ENCODE measurements at places on chromosomes 2 and 18. TPM values are rescaled to one million over a fixed set of nuclear protein-coding genes. Genes with fewer than 3 reads are reported as not detected.
A peak's percentile ranks its signal among the peaks of the same experiment; 100 is the strongest.

Gene ZDBF2
- polyA plus RNA-seq = 0.90 TPM

Gene CYP27A1
- 43.3 TPM for polyA plus RNA-seq

Gene CFAP65
- polyA plus RNA-seq = 0.73 TPM

Gene CCBE1
- 1.8 TPM for polyA plus RNA-seq

Gene SERPINB3
- 0.37 TPM for polyA plus RNA-seq

GRCh38 chr2:44906972-44907371, 34.5 kb upstream of the SIX3 start:
- DNase-seq = no peak
- no peaks in the 10 kb centered on the region for H3K27me3 ChIP-seq
- no peaks in the 10 kb centered on the region for H3K4me1 ChIP-seq
- no peak overlapping the region for H3K27ac ChIP-seq
- no peak overlapping the region for H3K4me3 ChIP-seq

- H3K4me1 ChIP-seq = no peaks in the 10 kb centered on the region
- H3K36me3 ChIP-seq = no peaks in the 10 kb centered on the region
- DNase-seq = no peak
- no peak overlapping the region for H3K4me3 ChIP-seq
Measured at GRCh38 chr2:140918426-140918825, 1212.4 kb downstream of the LRP1B start.

DNA sequence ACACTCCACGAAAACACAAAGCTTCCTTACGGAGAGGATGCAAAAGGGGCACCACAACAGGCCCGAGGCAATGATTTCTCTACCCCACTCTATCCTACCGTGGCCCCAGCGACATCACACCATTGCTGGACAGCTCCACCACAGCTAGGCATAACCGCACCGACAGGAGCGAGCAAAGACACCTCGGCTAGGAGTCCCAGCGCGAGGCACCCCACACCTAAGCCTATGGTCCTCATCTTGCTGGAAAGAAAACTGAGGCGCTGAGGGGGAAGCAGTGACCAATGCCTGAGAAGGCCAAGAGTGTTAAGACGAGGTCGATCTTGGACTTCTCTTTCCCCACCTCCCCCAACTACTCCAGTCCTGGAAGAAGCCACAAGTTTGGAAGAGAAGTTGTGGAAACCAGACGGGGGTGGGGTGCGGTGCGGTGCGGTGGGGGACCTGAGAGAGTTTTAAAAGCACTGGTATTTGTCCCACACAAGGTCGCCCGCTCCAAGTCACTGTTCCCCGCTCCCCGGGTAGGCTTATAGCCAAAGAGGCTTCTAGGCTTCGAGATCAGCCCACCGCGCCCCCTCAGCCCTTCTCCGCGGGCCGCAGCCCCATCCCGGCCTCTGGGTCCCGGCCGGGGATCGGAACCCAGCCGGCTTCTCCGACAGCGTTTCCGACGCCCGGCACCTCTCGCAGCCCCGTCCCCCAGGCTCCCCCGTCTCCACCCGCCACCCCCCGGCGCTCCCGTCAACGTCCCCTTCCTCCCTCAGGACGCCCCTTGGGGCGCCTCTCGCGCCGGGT, 766 bp downstream of the PDE6D start:
- no peaks in the 10 kb centered on the region for H3K27me3 ChIP-seq
- H3K4me3 ChIP-seq = peak overlapping the region; percentile 98
- peak; percentile 68 for DNase-seq
- H3K27ac ChIP-seq = no peak overlapping the region
- H3K4me1 ChIP-seq = no peaks in the 10 kb centered on the region

DNA sequence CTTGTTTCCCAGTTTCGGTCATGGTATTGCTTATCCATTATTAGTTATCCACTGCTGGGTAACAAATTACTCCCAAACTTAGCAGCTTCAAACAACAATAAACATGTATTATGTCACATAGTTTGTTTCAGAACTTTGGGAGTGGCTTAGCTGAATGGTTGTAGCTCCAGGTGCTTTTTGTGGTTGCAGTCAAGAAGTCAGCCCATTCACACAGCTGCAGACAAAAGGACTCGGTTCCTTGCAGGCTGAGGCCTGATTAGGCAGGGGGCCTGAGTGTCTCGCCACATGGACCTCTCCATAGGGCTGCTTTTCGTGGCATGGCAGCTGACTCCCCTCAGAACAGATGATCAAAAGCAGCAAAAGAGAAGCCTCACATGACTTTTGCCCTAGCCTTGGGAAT, 58.2 kb upstream of the ITGA4 start:
- H3K4me1 ChIP-seq = no peaks in the 10 kb centered on the region
- H3K36me3 ChIP-seq = no peaks in the 10 kb centered on the region
- DNase-seq = no peak
- H3K4me3 ChIP-seq = no peak overlapping the region

DNA sequence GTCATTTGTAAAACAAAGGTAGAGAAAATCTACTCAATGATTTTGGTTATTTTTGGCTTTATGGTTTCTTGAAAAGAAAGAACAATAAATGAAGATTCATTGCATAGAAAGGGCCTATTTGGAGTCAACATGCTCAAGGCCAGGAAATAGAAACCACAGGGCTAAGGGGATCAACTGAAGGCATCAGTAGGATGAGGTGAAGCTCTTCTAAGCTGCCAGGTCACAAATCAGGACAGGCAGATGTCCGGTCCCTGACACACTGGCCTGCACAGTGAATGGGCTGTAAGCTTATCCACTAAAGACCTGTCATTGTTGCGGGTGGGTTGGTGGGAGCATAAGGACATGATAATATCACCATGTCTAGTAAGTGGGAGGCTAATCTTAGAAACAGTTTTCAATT, 31.6 kb upstream of the RNF138 start:
- H3K4me1 ChIP-seq = no peaks in the 10 kb centered on the region
- no peak overlapping the region for H3K27ac ChIP-seq
- H3K36me3 ChIP-seq = no peaks in the 10 kb centered on the region
- H3K4me3 ChIP-seq = no peak overlapping the region
- no peak for DNase-seq

DNA sequence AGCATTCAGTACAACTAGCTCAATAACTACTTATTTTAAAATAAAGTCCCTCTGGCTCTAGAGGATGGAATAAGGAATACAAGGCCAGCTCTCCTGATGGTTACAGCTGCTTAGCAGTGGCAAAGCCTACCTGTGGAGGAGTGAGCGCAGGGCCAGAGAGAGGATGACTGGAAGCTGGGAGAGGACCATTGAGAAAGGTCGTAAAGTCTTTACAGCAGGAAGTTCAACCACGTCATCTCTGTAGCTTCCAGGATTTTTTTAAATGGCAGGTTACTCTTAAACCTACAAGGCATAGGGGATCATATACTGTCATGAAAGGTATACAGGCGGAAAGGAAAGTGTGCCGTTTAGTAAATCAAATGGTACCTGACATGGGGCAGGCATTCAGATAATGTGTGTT, 26.3 kb downstream of the ANXA4 start:
- H3K4me1 ChIP-seq = peaks cover 13% of the 10 kb centered on the region
- H3K27ac ChIP-seq = peak overlapping the region; percentile 13
- no peaks in the 10 kb centered on the region for H3K27me3 ChIP-seq
- no peak for DNase-seq

GRCh38 chr18:80191907-80192652, 55.2 kb downstream of the PARD6G start:
- no peak overlapping the region for H3K4me3 ChIP-seq
- no peaks in the 10 kb centered on the region for H3K4me1 ChIP-seq
- H3K27me3 ChIP-seq = no peaks in the 10 kb centered on the region
- H3K27ac ChIP-seq = no peak overlapping the region
- no peaks in the 10 kb centered on the region for H3K36me3 ChIP-seq

GRCh38 chr2:45237128-45237527, 227.9 kb upstream of the SIX2 start:
- H3K27me3 ChIP-seq = no peaks in the 10 kb centered on the region
- H3K4me1 ChIP-seq = no peaks in the 10 kb centered on the region
- H3K4me3 ChIP-seq = no peak overlapping the region
- no peak for DNase-seq

- DNase-seq = no peak
- H3K36me3 ChIP-seq = no peaks in the 10 kb centered on the region
- no peaks in the 10 kb centered on the region for H3K27me3 ChIP-seq
- no peaks in the 10 kb centered on the region for H3K4me1 ChIP-seq
- no peak overlapping the region for H3K27ac ChIP-seq
Measured at GRCh38 chr2:161981679-161982250, 92.2 kb downstream of the DPP4 start.
